ENCODE measurements at places on chromosomes 12 and 14.

DNA sequence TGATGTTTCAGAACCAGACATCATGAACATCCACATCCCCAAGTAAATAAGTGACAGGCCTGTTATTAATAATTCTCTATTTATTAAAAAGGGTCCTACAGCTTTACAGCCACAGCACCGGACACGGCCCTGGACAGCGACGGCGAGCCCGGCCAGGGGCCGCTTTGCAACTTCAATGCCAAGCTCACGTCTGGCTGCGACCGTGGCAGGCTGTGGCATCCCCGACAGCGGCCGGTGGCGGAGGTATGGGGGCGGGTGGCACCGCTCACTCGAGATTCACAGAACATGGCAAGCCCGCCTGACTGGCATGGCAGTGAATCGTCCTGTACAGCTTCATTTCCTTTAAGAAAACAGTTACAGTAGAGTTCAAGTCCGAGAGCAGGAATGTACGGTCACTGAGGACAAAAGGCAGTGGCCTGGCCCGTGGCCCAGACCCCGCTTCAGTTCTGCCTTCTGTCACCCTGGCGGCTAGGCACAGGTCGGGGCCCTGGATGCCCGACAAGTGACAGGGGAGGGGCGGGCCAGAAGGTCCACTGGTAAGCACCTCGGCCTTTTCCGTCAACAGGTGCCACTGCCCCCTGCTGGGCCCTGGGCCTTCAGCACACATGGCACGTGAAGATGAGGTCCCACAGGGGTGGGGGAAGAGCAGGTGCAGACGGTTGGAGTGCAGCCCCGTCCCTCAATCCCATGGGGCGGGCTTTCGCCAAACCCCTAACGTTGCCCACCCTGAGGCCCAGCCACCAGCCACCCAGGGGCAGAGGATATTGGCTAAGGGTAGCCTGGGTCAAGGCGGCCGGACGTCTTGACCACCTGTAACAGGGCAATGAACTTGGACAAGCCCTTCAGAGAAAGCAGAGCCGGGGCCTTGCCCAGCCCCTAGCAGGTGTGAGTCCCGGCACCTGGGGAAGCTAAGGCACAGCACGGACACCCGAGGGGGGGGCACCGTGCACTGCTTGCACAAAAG is 30.3 kb downstream of the HIP1R start:
- peak overlapping the region; percentile 45 for H3K27ac ChIP-seq
- H3K27me3 ChIP-seq, result no peaks in the 10 kb centered on the region
- peaks cover 47% of the 10 kb centered on the region for H3K4me1 ChIP-seq

GRCh38 chr12:125050868-125051267 is 14.4 kb upstream of the AACS start:
- no peaks in the 10 kb centered on the region for H3K4me1 ChIP-seq
- no peaks in the 10 kb centered on the region for H3K36me3 ChIP-seq
- no peaks in the 10 kb centered on the region for H3K27me3 ChIP-seq
- no peak overlapping the region for H3K4me3 ChIP-seq
- no peak for DNase-seq

DNA sequence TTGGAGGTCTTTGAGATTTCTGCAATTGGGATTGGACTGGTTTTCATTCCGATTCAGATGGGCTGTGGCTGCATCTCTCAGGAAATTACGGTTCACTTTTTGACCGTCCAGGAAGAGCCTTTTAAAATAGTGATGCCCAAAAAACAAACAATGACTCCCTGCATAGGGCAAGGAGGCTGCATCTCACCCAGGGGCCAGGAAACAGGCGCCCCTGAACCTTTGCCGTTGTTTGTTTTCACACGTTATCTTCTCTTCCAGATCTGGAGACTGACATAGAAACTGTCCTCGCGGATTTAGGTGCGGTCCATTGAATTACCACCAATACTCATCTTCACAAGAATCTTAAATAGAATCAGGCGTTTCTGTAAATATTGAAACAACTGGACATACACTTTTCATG is 66.0 kb downstream of the FLRT2 start:
- no peak for DNase-seq
- no peak overlapping the region for H3K4me3 ChIP-seq
- H3K4me1 ChIP-seq, result peaks cover 11% of the 10 kb centered on the region
- H3K27ac ChIP-seq, result no peak overlapping the region

GRCh38 chr14:52150162-52150561 is 81.3 kb upstream of the NID2 start:
- H3K4me3 ChIP-seq, result no peak overlapping the region
- H3K27ac ChIP-seq, result no peak overlapping the region
- no peak for DNase-seq
- H3K27me3 ChIP-seq, result no peaks in the 10 kb centered on the region
- H3K36me3 ChIP-seq, result no peaks in the 10 kb centered on the region

- no peaks in the 10 kb centered on the region for H3K4me1 ChIP-seq
- H3K4me3 ChIP-seq, result no peak overlapping the region
- H3K36me3 ChIP-seq, result no peaks in the 10 kb centered on the region
Measured at GRCh38 chr14:99968191-99968920, 96.9 kb upstream of the EVL start.

DNA sequence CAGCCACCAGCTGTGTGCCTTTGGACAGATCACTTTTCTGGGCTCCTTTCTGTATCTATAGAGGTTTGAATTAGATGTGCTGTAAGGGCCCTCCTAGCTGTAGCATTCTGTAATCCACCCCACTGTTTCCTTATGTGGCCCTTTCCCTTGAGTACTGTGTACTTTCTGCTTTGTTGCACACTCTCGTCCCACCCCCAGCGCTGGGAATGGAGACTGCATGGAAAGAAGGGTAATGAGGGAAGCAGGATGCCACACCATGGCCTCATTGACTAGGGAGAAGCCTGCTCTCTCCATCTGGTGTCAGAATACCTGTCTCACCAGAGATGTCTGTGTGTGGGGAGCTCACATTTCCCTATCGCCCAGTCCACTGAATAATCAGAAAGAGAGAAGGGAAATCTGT is 13.6 kb upstream of the GALNT16 start:
- no peak overlapping the region for H3K27ac ChIP-seq
- DNase-seq, result no peak
- no peaks in the 10 kb centered on the region for H3K27me3 ChIP-seq
- peaks cover 10% of the 10 kb centered on the region for H3K4me1 ChIP-seq
- no peaks in the 10 kb centered on the region for H3K36me3 ChIP-seq

GRCh38 chr12:50017641-50018040 is 7.7 kb downstream of the RACGAP1 start:
- no peak for DNase-seq
- H3K27me3 ChIP-seq, result no peaks in the 10 kb centered on the region
- H3K4me1 ChIP-seq, result peaks cover 14% of the 10 kb centered on the region
- H3K4me3 ChIP-seq, result no peak overlapping the region
- H3K36me3 ChIP-seq, result no peaks in the 10 kb centered on the region
- H3K27ac ChIP-seq, result peak overlapping the region; percentile 86

DNA sequence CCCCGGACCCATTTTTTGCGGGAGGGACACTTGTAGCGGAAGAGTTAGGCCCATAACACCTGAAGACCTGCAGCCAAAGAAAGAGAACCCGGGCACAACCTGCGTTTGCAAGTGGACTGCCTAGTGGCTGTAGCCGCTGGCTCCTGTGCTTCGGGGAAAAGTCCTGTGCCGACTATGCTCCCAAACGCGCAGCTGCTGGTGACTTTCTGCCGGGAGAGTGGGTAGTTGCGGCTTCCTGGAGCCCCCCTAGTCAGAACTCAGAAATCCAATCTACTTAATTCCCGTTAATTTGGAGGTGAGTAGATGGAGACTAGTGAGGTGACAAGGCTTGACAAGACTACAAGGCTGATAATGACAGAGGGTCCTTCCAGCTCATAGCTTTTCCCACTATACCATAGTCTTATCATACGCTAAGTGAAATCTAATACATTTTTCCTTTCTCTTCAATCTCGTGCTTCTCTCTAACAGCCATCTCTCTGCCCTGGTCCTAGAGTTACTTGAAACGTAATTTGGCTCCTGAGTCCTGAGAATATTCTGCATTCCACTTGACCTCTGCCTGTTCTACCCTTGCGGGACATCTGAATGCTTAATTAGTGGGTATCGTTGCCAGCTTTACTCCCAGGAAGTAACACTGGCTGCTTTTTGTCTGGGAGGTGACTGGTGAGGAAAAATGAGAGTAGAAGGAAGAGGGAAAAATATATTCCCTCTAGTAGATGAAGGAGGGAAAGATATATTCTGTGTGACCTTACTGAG is 556 bp downstream of the MTHFD1 start:
- H3K27me3 ChIP-seq, result no peaks in the 10 kb centered on the region
- no peak overlapping the region for H3K27ac ChIP-seq
- peak; percentile 38 for DNase-seq
- H3K36me3 ChIP-seq, result no peaks in the 10 kb centered on the region

DNA sequence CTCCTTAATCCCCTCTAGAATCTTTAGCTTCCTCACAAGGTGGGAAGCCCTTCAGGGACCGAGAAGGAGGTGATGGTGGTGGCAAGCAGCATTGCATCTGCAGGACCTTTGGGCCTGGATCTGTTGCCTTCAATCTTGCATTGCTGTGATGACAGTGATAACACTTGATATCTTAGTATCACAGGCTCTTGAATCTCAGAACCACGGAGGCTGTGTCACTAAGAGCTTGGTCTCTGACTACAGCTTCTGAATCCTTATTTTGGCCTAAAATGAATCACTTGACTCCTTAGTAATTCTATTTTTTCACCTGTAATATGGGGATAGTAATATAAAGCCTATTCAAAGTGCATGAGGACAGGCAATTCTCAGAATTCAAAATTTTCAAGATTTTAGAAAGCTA is 8.9 kb upstream of the AMN1 start:
- H3K36me3 ChIP-seq, result no peaks in the 10 kb centered on the region
- DNase-seq, result no peak
- no peaks in the 10 kb centered on the region for H3K4me1 ChIP-seq

- no peaks in the 10 kb centered on the region for H3K36me3 ChIP-seq
- no peak overlapping the region for H3K27ac ChIP-seq
- H3K4me3 ChIP-seq, result no peak overlapping the region
- DNase-seq, result no peak
Measured at GRCh38 chr14:59704054-59704645, 127.5 kb upstream of the CCDC175 start.

DNA sequence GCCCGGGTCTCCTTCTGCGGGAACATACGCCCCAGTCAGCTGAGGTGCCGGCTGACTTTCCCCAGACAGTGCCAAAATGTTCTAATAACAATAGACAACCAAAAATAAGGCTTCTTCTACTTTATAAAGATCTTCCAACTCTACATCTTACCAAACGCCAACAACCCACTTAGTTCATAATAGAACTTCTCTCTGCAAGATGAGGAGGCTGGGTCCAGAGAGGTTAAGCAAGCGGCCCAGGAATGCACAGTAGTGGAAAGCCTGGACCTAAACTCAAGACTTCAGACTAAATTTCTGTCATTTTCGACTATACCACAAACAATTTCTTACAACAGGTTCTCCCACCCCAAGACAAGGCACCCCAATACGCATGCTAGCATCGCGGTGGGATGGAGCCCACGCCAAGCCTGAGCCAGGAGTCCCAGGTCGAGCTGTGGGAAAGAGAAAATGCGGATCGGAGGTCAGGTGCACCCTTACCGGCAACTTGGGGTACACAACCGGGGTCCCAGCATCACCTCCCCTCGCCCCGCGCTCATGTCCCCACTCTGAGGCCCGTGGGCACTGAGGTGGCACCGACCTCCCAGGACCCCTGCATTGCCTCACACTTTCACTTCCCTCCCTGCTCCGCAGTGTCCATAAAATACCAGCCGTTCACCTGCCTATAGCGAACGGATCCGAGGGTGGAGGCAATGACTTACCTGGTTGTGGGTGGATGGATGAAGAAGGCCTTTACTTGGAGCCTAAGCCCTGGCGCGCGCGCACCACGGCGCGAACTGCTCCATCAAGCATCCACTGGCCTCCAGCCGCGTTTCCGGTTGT is 42.1 kb upstream of the TBX5 start:
- no peak overlapping the region for H3K4me3 ChIP-seq
- DNase-seq, result no peak
- H3K27ac ChIP-seq, result no peak overlapping the region
- no peaks in the 10 kb centered on the region for H3K36me3 ChIP-seq

DNA sequence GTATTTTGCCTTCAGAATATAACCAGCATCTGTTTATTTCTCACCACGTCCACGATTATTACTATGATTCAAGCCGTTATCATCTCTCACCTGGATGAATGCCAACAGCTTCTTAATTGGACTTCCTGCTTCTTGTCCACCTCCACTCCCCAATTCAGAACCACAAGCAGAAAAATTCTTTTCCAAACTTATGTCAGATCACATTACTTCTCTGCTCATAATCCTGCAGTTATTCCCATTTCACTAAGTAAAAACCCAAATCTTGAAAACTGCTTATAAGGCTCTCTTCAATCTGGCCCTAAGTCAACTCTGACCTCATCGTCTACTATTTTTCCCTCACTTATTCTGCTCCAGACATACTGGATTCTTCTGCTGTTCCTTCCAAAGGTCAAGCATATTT is 2.0 kb downstream of the CRY1 start:
- no peaks in the 10 kb centered on the region for H3K27me3 ChIP-seq
- no peak overlapping the region for H3K27ac ChIP-seq
- no peak overlapping the region for H3K4me3 ChIP-seq
- DNase-seq, result no peak
- no peaks in the 10 kb centered on the region for H3K36me3 ChIP-seq

GRCh38 chr12:84696908-84697540 is 215.6 kb downstream of the SLC6A15 start:
- H3K27ac ChIP-seq, result no peak overlapping the region
- H3K4me3 ChIP-seq, result no peak overlapping the region
- H3K4me1 ChIP-seq, result no peaks in the 10 kb centered on the region
- no peaks in the 10 kb centered on the region for H3K36me3 ChIP-seq

DNA sequence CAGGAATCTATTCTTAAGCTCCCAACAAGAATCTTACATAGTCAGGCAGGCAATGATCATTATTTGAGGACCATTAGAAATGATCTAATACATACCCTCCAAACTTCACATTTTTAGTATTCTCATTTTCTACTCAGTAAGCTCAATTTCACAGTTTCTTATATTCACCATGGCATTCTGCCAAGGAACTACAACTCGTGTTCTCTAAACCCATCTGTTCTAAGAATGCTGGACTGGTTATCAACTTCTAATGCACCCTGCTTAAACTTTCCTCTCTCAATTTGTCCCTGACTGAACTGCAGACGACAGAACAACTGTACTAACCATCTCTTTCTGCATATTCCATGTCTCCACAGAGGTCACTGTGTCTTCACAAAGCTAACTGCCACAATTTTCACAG is 58.6 kb downstream of the GXYLT1 start:
- H3K36me3 ChIP-seq, result no peaks in the 10 kb centered on the region
- no peaks in the 10 kb centered on the region for H3K4me1 ChIP-seq
- H3K27ac ChIP-seq, result no peak overlapping the region
- DNase-seq, result no peak

DNA sequence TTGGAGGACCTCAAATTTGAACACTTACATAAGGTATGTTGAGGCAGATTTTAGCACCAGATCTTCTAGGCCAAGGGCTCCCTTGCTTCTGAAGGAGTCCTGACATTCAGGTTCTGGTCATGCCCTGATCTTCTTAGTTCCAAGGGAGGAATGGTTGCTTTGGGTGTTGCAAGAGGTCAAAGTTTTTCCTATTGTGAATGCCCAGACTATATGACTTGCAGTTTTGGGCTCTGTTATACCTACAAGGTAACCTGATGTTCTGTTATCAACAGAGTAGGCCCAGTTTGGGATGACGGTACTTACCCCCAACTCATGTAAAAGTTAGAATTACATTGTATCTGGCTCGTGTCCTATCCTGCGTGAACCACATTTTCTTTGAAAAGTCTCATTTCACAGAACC is 69.1 kb upstream of the COCH start:
- DNase-seq, result no peak
- no peak overlapping the region for H3K27ac ChIP-seq
- no peaks in the 10 kb centered on the region for H3K27me3 ChIP-seq
- no peak overlapping the region for H3K4me3 ChIP-seq
- H3K4me1 ChIP-seq, result no peaks in the 10 kb centered on the region
- H3K36me3 ChIP-seq, result no peaks in the 10 kb centered on the region
